A673 (cell line): ENCODE measurements at places on chromosomes 4 and X. TPM values are rescaled to one million over a fixed set of nuclear protein-coding genes. Genes with fewer than 3 reads are reported as not detected.

GRCh38 chr4:31366041-31366440 is 645.9 kb downstream of the PCDH7 start:
- no peak for DNase-seq

DNA sequence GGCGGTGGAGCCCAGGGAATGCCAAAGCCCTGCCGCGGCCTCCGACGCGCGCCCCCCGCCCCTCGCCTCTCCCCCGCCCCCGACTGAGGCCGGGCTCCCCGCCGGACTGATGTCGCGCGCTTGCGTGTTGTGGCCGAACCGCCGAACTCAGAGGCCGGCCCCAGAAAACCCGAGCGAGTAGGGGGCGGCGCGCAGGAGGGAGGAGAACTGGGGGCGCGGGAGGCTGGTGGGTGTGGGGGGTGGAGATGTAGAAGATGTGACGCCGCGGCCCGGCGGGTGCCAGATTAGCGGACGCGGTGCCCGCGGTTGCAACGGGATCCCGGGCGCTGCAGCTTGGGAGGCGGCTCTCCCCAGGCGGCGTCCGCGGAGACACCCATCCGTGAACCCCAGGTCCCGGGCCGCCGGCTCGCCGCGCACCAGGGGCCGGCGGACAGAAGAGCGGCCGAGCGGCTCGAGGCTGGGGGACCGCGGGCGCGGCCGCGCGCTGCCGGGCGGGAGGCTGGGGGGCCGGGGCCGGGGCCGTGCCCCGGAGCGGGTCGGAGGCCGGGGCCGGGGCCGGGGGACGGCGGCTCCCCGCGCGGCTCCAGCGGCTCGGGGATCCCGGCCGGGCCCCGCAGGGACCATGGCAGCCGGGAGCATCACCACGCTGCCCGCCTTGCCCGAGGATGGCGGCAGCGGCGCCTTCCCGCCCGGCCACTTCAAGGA is at the start of gene FGF2:
FGF2 (plus strand) TSS at position 279 of the 705 bp plus-strand sequence; CDS start at position 623, 344 bp downstream.
- peak; percentile 64 for DNase-seq

GRCh38 chr4:1080961-1081688 is 32.2 kb downstream of the RNF212 start:
- DNase-seq: peak; percentile 10

- DNase-seq: peak; percentile 70
Measured at GRCh38 chrX:155048977-155049619, 21.8 kb downstream of the CMC4 start.

- no peak for DNase-seq
Measured at GRCh38 chrX:69320116-69320515, 154.9 kb upstream of the PJA1 start.

DNA sequence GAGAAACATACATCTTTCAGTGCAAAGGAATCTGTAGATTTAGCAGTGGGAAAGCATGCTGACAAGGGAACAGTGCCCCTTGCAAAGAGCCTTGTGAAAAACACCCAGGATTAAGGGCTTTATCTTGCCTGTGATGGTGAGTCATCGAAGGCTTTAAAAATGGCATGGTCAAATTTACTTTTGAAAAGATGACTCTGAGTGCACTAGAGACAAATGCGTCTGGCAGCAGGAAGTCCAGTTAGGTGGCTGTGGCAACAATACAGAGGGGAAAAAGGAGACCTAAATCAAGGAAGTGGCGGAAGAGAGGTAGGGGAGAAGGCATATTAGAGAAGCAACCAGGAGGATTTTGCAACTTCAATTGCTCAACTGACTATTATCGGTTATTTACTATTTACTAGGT is 472.6 kb upstream of the CPEB2 start:
- peak; percentile 75 for DNase-seq

DNA sequence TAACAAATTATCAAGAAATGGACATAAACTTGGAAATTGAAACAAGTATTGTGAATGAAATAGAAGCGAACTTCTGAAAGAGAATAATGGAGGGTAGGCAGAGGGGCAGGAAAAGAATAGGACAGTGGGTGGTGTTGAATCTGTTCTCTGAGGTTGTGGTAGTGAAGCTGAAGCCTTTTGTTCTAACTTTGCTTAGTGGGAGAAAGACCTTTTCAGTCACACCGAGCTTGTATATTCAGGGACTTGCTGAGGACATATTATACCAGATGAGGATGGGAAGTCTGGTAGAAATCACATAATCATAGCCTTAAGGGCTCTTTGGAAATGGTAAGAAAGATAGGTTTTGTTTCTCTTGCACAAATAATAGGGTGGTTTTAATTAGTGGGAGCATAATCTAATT is 115.4 kb upstream of the NDST4 start:
- no peak for DNase-seq

GRCh38 chr4:83207497-83208101 is 77.0 kb downstream of the COQ2 start:
- DNase-seq: no peak

Gene MND1
- 43.7 and 46.8 TPM in 2 replicates for total RNA-seq

Gene RNF175
- 6.8 and 9.0 TPM in 2 replicates for total RNA-seq

Gene STATH
- total RNA-seq: not detected in 2 replicates
